ENCODE measurements at places on chromosomes 2 and 18. TPM values are rescaled to one million over a fixed set of nuclear protein-coding genes. Genes with fewer than 3 reads are reported as not detected.

Gene DNER
- total RNA-seq, result not detected

Gene VWC2L
- not detected for total RNA-seq

Gene ERICH2
- not detected for total RNA-seq

Gene B3GNT2
- 34.9 TPM for total RNA-seq

Gene TMEM163
- total RNA-seq, result 0.16 TPM

Data from activated naive CD4-positive, alpha-beta T cell treated with anti-CD3 and anti-CD28 coated beads, Interleukin-2, amount 50 U/mL, for 72 hours (primary cell).